ENCODE measurements at places on chromosomes 2 and 18.

- no peak for DNase-seq
These were observed 374.4 kb downstream of the CLIP4 start for GRCh38 chr2:29489568-29489967.

- no peak for DNase-seq
These were observed 84.8 kb upstream of the BCL2L11 start for GRCh38 chr2:111035830-111036441.

DNA sequence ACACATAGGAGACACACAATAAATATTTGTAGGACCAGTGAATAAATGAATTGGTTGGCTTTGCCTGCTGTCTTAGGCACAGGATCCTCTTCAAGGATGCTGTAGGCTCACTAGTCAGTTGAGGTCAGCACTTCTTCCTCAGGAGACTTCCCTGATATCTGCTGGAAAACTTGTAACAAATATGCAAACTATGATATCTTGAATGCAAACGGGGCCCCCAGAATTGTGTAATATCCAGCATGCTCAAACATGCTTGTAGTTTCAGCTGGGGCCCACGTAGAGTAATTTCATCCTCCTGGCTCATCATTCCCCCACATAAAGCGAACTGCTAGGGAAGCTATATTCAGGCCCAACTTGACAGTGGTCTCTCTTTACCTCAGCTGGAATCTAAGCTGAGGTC is 43.6 kb downstream of the POLE4 start:
- no peak for DNase-seq

DNA sequence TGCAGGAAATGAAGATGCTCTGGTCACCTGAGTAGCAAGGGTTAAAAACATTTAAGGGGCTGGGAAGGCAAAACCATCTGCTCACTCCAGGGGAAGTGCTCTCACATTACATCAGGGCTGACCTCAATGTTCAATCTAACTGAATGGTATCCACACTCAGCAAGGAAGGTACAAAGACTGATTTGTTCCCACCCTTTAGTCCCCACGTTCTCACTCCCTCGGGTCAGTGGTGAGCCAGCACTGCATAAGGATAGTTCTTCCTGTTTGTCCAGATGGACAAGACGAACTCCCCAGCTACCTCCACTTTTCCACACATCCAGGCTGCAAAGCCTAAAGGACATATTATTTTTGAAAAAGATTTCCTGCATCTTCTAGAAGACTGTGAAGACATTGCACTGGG is 126.6 kb upstream of the SLC14A2 start:
- DNase-seq, result no peak

DNA sequence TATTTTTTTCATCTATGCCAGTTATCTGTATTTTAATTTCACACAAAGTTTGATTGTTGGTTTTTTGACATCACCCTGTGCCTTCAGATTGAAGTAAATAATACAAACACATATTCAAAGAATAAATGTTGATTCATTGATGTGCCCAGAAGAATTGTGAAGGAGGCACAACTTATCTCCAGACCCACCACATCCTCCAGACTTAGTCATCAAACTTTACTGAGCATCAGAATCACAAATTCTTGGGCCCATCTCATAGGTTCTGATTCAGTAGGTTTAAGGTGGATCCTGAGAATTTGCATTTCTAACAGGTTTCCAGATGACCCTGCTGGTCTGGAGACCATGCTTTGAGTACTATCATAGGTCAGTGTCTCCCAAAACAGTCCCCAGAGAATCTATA is 82.8 kb upstream of the PIK3C3 start:
- no peak for DNase-seq

DNA sequence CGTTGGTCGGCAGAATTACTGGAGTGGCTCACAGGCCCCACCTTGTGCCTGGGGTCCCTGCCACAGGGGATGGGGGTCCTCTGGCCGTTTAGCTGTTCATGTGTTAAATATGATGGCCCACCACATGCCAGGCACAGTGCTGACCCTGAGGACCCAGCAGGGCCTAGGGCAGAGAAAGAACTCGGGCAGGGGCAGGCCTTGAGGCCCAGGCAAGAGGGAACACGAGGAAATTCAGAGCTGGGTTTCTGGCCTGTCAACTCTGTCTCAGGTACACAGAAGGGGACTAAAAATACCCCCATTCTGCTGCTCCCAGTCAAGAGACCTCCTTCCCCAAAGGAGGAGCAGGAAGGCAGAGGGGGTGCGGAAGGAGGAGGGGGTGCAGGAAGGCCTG is 66.2 kb downstream of the DNMT3A start:
- DNase-seq, result no peak

GRCh38 chr2:40120957-40121356 is 330.9 kb downstream of the SLC8A1 start:
- DNase-seq, result no peak

GRCh38 chr2:119225105-119225865 is 1.7 kb downstream of the STEAP3 start:
- no peak for DNase-seq

- DNase-seq, result no peak
These were observed 114.3 kb upstream of the PELI1 start for GRCh38 chr2:64258566-64258965.

GRCh38 chr2:68974251-68974650 is at the start of gene GKN1:
TSS of gene GKN1 (plus strand) at chr2:68974636. CDS start at chr2:68974678, 42 bp downstream.
- peak; percentile 49 for DNase-seq

GRCh38 chr2:233426619-233427342 is 72.5 kb downstream of the DGKD start:
- peak; percentile 94 for DNase-seq

- no peak for DNase-seq
These were observed 185.5 kb downstream of the C1D start for GRCh38 chr2:67877301-67877700.

DNA sequence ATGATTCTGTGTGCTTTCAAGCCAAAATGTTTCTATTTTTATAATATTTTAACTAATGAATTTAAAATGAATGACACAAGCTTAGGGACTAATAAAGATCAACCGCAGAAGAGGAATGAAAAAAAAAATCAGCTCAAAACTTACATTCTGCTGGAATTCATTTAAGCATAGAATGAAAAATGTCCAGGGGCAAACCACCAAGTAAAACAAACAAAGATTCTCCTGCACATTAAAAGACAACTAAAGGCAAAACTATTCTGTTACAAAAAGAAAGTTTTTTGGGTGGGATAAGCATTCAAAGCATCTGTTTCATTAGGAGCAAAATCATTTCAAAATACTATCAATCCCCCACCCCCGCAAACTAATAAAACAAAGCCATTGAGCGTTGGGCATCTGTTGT is 99.3 kb upstream of the SOX11 start:
- DNase-seq, result peak; percentile 67

DNA sequence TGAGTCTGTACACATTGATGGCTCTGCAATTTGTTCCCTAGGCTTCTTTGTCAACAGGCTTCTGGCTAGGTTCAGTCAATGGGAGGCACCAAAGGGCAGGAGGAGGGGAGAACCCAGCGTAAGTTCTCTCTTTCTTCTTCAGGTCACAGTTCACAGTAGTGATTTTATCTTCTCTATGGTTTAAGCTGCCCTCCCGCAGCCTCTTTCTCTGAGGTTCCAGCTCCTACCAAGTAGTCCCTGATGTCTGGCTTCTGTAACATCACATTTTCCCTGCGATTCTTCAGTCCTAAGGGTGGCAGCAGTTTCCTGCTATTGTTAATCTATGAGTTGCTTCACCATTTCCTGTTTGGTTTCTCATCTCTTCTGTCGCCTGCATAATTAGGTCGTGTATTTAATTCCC is 107.4 kb downstream of the CPO start:
- DNase-seq, result no peak

- no peak for DNase-seq
These were observed 105.7 kb upstream of the SEC11C start for GRCh38 chr18:59033974-59034373.

- DNase-seq, result peak; percentile 56
These were observed 21.6 kb upstream of the ITGB6 start for GRCh38 chr2:160221391-160222276.

DNA sequence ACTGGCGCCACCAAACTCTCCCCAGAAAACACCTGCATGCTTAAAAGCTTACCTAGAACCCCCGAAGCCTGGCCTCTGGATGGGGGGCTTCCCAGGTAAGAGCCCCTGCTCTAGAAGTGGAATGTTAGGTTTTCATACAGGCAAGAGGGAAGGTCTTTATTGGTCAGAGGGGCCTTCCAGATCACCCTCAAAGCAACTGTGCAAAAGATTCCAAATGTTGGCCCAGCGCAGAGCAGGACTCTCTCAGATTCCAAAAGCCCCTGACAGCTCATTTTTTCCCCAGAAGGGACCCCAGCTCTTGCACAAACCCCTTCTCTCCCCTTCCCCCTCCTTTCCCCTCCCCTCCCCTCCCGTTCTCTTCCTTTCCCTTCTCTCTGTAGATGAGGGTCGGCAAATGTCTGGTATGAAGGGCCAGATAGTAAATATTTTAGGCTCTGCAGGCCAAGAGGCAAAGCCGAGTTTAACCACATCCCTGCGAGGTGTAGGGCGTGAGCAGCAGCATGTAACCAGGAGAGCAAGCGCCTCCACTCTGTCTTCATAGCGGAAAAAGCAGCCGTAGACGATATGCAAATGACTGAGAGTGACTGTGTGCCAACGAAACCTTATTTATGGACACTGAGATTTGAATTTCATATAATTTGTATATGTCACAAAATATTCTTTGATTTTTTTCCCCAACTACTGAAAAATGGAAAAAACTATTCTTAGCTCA is 116.9 kb downstream of the SMAD7 start:
- DNase-seq, result peak; percentile 47

GRCh38 chr18:41645589-41646360 is 309.3 kb upstream of the PIK3C3 start:
- no peak for DNase-seq

DNA sequence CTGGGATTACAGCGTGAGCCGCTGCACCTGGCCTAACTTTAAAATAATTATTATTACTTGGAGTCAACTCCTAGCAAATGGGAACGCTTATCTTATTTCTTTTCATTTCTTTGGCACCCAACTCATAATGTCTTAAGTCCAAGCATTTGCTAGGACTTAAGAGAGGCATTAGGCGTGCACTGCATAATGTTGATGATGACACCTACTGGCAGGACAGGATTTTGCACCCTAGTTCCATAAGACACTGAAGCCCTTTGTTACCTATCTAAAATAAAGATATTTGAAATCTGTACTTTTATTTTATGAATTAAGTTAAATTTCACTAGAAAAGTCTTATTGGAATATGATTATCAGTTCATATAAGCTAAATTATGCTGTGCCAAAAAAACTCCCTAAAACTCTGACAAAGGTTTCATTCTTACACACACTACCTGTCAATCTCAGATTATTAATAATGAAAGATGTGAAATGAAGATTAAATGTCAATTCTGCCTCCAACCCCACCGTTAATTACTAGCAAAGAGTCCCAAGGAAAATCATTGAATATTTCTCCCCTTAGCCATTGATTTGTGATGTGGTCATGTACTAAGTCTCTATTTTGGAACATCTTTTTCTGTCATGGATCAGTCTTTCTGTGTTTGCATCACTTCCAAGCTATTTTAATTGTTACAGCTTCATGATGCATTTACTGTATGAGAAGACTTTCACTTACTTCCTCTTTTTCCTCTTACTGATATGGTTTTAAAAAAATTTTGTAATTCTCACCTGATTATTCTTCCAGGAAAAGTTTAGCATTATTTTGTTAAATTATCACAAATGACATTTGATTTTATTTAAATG is 12.7 kb upstream of the CDH2 start:
- DNase-seq, result peak; percentile 55

- peak; percentile 98 for DNase-seq
These were observed 146.3 kb upstream of the CTAGE1 start for GRCh38 chr18:22564036-22564435.

DNA sequence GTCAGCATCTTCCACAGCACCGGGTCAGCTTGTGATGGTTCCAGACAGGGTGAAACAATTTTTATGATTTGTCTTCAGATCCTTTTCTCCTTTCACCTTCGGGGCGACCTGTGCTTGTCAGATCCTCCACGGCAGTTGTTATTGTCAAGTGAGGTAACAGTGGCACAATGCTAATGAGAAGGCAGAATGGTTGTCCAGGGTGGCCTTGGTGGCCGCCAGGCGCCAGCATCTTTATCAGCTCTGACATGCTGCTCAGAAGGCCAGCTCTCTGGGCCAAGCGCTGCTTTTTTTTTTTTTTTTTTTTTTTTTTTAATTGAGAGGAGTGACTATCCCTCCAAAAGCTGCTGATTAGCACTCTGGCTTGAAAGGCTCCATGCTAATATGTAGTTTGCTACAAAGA is 52.3 kb upstream of the MGAT5 start:
- no peak for DNase-seq

- no peak for DNase-seq
These were observed 314.0 kb upstream of the EPAS1 start for GRCh38 chr2:45983213-45983612.

DNA sequence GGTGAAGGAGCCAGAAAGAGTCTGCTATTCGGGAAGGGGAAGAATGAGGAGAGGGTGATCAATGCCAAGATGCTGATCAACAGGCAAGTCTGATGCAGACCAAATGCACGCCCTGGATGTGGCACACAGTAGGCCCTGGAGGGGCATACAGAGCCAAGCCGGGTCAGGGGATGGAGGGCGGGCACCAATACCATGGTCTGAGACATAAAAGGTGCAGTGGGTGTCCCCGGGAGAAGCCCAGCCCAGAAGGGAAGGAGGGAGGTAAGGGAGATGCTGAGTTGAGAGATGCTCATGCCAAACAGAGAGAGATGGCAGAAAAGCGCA is 66.6 kb upstream of the ID2 start:
- DNase-seq, result no peak

DNA sequence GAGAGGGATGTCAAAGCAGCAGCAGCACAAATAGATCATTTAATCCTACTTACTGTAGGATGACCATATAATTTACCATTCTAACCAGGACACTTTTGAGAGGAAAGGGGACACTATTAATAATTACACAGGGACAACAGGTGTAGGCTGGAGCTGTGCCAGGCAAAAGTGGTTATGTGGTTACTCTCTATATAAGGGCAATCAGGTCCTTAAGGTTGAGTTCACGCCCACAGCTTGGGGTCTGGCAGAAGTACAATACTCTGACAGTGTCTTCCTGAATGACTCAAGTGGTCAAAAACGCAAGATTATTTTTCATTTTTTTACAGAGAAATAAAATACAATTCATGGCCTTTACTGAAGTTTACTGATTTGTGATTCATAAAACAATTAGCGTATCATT is 2.8 kb downstream of the PREPL start:
- DNase-seq, result peak; percentile 73

GRCh38 chr2:225010804-225011203 is 31.5 kb downstream of the DOCK10 start:
- peak; percentile 84 for DNase-seq
